ENCODE measurements at places on chromosomes 16 and 17. TPM values are rescaled to one million over a fixed set of nuclear protein-coding genes. Genes with fewer than 3 reads are reported as not detected.

Gene TMEM238L
- total RNA-seq, result not detected

Gene FLYWCH1
- total RNA-seq, result 74.3 TPM

Gene NEUROD2
- not detected for total RNA-seq

Gene MYH10
- 10.8 TPM for total RNA-seq

Gene MPV17L
- total RNA-seq, result not detected

Gene TSPOAP1
- 77.0 TPM for total RNA-seq

Gene DHRS11
- total RNA-seq, result 6.1 TPM

Gene NHLRC4
- total RNA-seq, result 2.2 TPM

Gene ZNF785
- total RNA-seq, result 22.4 TPM

Gene PIEZO1
- 230 TPM for total RNA-seq

Gene CXCL16
- total RNA-seq, result 4.4 TPM

Gene METTL9
- total RNA-seq, result 63.8 TPM

Gene SRSF1
- total RNA-seq, result 368 TPM

Gene DPH1
- 48.8 TPM for total RNA-seq

Gene DNASE1L2
- 3.2 TPM for total RNA-seq

Gene SCARF1
- 11.1 TPM for total RNA-seq

Gene PHLPP2
- 8.4 TPM for total RNA-seq

Gene SYCE1L
- 3.8 TPM for total RNA-seq

Gene TBC1D3D
- 0.80 TPM for total RNA-seq

Gene KRT27
- not detected for total RNA-seq

Gene THRA
- 1.8 TPM for total RNA-seq

Gene SLC6A2
- not detected for total RNA-seq

Gene IL34
- 0.24 TPM for total RNA-seq

Gene SP6
- total RNA-seq, result not detected

Gene CIAPIN1
- 67.4 TPM for total RNA-seq

Gene C1QL1
- 0.27 TPM for total RNA-seq

Gene EPN3
- total RNA-seq, result 0.05 TPM

Gene MLST8
- 38.3 TPM for total RNA-seq

Gene KIF18B
- total RNA-seq, result 55.2 TPM

Gene RASD1
- total RNA-seq, result 1.4 TPM

Gene ARHGAP23
- 2.6 TPM for total RNA-seq

Gene MYH8
- not detected for total RNA-seq

Gene MYH2
- not detected for total RNA-seq

Gene LHX1
- 0.07 TPM for total RNA-seq

Gene CBX2
- total RNA-seq, result 2.8 TPM

Gene TTYH2
- total RNA-seq, result 11.0 TPM

Gene ACE
- 16.0 TPM for total RNA-seq

Gene CA5A
- not detected for total RNA-seq

Gene RHOT1
- total RNA-seq, result 28.1 TPM

Gene PYDC1
- not detected for total RNA-seq

Gene SULT1A4
- total RNA-seq, result 2.8 TPM

Gene DEXI
- total RNA-seq, result 29.2 TPM

Gene RDM1
- total RNA-seq, result 6.3 TPM

Gene PIMREG
- total RNA-seq, result 19.9 TPM

Gene TAC4
- not detected for total RNA-seq

Gene HEATR9
- 0.56 TPM for total RNA-seq

Gene FZD2
- not detected for total RNA-seq

Gene CES2
- total RNA-seq, result 46.0 TPM

Gene CES4A
- 54.4 TPM for total RNA-seq

Gene PRSS21
- total RNA-seq, result 6.5 TPM

Measured in T-helper 1 cell treated with Interleukin-12 subunit alpha and Interleukin-12 subunit beta and Interleukin-4 antibody, amounts not matched to agents 30 ng/mL and 1 ng/mL, for 36 hours (primary cell).